Epithelial cell of proximal tubule (primary cell): ENCODE measurements at places on chromosomes 2 and 18.

DNA sequence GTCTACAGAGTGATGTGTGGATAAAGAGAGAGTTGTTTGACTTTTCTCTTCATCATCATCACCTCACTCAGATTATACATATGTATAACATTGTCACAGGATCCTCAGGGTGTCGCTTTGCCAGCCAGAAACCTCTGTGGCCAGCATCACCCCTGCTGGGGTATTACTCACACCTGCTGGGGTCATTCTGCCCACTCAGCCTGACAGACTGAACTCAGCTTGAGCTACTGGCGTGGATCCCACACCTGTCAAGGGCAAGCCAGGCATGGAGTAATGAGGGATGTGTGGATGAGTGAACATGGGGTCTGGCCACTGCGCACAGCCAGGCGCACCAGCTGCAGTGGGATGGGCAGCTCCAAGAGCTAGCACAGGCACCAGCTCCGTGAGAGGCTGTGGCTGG is 870.6 kb downstream of the CBLN2 start:
- DNase-seq: no peak

DNA sequence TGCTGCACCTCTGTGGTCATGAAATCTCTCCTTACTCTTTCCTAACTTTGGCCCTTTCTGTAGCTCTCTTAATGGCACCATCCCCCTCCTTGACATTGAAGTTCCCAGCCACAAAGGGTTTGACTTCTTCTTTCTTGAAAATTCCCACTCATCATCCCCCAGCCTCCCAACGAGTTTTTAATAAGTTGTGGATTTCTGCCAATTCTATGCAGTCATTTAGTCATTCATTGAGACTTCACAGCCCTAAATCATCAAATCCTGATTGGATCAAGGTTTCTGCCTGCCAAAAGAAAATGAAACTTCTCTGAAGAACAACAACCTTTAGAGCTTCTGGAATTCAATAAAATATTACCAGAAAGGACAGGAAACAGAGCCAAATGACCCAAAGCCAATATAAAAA is 354.3 kb downstream of the CLIP4 start:
- no peak for DNase-seq

DNA sequence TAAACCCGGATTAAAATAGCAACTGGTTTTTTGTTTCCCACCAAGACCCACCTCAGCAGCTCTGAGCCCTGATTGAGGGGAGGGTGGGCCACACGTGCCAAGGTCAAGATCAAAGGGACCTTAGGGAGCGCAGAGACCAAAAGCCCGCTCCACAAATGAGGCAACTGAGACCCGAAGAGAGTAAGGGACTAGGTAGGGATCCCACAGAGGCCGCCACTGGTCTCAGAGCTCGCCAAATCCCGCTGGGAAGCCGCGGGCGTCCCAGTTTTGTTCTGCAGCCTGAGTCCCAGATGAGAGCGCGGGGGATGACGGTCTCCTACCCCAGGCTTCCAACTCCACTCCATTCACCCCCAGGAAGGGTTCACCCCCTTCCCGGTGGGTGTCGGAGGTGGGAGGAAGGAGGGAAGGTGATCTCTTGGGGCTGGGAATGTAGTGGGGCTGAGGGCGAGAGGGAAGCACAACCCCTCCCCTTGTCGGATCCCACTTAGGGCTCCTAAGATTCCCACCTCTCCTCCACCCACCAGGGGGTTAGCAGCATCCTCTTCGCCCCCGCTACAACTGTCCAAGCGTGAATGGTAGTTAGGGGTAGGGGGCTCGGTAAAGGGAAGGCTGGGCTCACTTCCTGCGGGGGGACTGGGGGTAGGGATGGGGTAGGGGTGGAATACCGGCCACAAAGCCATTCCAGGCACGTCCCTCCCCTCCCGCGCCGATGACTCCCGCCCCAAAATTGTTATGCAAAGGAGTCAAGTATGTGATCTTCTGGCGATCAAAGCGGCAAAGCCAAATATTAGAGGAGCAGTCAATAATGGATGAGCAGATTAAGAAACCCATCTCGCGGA is 7.3 kb upstream of the EN1 start:
- no peak for DNase-seq

DNA sequence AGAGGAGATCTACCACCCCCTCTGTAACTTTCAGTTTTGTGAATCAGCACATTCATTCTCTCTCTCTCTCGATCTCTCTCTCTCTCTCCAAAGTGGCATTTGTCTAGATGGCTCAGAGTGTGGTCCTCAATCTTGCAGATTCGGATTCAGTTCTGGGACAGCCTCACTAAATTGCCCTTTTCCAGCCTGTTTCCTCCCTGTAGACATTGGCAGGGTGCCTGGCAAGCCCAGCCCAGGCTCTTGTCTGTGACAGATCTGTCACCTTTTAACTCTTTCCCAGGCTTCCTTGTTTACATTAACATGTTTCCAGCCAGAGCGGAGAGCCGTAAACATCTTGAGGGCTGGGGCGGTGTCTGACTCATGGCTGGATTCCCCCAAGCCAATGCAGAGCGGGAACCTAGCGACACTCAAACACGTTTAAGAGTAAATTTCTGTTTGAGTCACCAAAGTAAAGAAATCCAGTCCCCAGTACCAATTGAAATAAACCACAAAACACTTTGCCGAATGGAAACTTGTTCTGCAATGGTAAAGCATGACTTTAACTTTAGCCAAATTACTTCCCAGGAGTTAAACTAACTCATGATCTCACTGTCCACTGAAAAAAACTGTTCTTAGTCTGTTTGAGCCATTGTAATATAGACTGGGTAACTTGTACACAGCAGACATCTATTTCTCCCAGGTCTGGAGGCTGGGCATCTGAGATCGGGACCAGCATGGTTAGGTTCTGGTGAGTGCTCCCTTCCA is 6.6 kb upstream of the CYP27C1 start:
- peak; percentile 40 for DNase-seq

DNA sequence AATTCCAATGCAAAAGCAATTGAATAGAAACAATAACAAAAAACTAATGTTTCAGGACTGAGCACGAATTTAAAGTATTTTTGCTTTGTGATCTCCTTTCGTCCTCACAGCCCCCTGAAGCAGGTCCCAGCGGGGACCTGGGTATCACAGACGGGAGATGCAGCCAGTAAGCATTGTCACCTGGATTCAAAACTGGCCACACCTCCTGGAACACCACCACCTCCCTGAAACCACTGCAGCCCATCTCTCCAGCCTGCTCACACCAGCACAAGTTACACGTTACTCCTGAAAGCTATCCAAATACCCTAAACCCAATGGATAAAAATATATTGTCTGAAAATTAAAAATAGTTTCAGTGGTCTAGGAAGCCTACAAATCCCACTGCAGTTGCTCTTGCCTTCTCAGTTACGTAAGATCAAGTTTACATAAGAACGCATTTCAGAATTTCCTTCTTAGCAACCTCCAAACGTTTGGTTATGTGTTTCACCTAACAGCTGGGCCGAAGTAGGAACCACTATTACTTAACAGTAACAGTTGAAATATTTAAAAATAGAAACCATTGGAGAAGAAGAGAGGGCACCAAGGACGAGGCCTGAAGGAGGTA is 178.0 kb downstream of the HDAC4 start:
- DNase-seq: no peak

- DNase-seq: no peak
These were observed 5.6 kb upstream of the STPG4 start for GRCh38 chr2:47160660-47161059.

DNA sequence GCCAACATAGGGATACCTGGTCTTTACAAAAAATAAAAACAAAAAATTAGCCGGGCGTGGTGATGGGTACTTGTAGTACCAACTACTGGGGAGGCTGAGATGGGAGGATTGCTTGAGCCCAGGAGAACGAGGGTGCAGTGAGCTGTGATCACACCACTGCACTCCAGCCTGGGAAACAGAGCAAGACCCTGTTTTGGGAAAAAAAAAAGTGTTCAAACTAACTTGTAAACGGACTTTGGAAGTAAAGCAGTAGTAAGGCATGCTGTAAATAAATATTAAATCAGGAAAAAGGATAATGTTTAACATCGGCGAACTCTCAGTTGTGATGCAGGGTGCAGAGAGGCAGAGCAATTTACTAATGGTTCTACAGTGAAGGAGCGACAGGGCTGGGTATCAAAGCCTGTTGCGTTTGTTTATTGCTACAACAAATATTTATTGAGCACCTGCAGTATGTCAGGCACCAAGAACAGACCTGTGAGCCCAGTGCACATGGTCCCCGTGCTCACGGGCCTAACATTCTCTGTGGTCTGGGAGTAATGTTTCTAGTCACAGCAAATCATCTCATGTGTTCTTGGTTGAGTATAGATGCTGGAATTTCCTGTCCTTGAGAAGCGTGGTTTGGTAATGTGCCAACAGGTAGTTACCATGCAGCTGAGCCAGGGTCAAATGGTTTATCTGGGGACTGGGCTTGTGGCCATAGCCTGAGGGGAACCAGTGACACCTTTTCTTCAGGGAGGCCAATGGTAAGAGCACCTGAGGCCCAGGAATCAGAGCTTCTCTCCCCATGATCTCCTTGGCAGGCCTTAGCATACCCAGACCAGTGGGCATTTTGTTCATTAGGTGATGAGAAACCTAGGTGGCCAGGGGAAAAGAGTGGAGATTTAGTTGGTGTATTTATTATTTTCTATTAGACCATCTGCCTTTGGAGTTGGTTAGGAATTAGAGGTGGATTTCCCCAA is 27.9 kb upstream of the GREB1 start:
- peak; percentile 33 for DNase-seq

- no peak for DNase-seq
These were observed 18.2 kb upstream of the BOK start for GRCh38 chr2:241540401-241540770.

DNA sequence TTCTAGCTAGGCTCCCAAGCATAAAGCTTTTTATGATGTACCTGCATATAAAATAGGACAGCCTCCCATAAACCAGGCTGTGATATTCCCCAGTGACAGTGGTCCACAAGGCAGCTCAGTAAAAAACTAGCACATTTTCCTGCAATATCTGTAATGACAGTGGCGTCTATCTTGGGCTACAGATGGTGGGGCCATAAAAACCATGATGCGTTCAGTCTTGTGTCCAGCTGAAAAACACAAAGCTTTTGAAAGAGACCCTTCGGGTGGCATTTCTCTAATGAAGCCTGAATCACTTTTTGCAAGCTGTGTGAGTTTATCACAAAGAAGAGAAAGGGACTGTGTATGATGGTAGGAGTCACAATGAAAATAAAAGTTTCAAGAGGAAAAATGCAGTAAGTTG is 183.5 kb downstream of the DSC3 start:
- no peak for DNase-seq

DNA sequence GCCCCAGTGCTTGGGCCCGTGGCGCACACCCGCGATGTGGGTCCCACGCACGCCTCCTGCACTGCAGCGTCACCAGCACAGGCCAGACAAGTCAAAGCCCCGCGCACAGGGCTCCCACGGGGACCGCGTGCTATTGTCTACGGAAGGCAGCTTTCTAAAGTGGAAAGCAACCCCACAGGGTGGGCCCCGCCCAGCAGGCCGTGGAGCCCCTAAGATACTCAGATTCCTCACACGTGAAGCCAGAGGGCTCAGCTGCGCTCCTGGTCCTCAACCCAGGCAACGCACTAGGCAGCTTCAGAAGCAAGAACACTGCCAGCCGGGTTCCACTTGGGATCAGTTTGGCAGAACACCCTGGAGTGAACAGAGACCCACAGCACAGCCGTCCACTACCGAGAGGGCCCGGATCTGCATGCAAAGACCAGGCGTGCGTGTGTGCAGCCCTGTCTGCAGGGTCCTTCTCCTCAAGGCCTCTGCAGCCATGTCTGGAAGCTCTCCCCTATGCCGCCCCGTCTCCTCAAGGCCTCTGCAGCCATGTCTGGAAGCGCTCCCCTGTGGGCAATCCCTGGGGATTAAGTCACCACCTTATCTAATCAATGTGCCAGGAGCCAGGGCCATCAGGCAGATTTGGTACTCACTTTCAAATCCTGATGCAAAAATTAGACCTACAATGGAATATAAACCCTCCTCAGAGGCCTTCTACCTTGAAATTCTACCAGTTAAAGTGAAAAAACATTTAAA is 231.3 kb downstream of the HDAC4 start:
- no peak for DNase-seq

DNA sequence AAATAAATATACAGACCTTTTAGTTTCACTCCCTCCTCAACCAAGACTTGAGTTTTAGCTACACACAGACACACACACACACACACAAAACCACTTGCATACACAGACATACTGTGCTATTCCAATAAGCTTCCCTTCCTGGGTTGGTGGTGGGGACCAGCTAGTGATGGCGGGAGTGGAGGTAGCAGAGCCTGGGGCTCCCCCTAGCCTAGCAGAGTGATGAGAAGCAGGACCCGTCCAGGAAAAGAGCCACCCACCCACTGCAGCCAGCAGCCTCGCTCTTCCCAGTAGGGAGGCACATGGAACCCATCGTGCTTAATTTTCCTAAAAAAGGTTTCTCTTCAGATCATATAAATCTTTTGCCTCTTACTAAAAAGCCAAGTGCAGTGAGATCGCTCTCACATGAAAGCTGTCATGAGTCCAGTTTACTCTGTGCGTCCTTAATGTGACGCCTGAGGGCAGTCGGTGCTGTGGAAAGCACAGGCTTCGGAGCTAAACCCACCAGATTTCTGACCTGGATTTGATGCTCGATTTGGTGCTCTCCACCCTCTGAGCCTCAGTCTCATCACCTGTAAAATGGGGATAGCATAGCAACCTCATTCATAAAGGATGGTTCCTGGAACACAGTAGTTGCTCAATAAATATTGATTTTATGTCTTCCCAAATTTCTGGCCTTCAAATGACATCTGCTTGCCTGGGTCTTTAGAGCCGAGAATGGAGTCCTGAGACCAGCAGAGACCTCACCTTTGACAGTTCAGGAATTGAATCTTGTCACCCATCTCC is 60.1 kb upstream of the YWHAQ start:
- no peak for DNase-seq

- DNase-seq: no peak
These were observed 70.5 kb downstream of the PSMG2 start for GRCh38 chr18:12773369-12773768.

GRCh38 chr2:16391986-16392385 is 273.6 kb downstream of the CYRIA start:
- DNase-seq: no peak

DNA sequence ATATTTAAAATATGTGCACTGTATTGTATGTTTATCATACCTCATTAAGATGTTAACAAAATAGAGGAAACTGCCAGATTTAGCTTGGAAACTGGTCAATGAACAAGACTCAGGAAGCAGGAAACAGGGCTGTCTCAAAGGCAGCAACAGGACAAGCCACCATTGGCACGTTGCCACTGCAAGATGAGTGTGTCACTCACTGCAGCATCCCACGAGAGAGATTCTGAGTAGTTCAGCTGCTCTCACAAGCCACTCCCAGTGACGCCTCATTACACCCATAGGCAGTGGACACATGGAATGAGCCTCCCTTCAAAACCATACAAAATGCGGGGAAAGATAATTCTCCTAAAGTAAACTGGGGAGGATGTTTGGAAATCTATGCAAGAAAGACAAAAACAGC is 181.9 kb upstream of the DLGAP1 start:
- DNase-seq: no peak

- DNase-seq: no peak
These were observed 17.6 kb downstream of the EMX1 start for GRCh38 chr2:72934683-72935610.
